ENCODE measurements at places on chromosomes 13 and 19.
A peak's percentile ranks its signal among the peaks of the same experiment; 100 is the strongest.

GRCh38 chr19:8610041-8610935 is at the start of gene ADAMTS10:
Gene ADAMTS10 (minus strand): TSS chr19:8610715. CDS start chr19:8605710, 5,005 bp downstream.
- DNase-seq = no peak

- no peak for DNase-seq
Observed at GRCh38 chr19:20371911-20372310, 193.7 kb downstream of the ZNF737 start.

DNA sequence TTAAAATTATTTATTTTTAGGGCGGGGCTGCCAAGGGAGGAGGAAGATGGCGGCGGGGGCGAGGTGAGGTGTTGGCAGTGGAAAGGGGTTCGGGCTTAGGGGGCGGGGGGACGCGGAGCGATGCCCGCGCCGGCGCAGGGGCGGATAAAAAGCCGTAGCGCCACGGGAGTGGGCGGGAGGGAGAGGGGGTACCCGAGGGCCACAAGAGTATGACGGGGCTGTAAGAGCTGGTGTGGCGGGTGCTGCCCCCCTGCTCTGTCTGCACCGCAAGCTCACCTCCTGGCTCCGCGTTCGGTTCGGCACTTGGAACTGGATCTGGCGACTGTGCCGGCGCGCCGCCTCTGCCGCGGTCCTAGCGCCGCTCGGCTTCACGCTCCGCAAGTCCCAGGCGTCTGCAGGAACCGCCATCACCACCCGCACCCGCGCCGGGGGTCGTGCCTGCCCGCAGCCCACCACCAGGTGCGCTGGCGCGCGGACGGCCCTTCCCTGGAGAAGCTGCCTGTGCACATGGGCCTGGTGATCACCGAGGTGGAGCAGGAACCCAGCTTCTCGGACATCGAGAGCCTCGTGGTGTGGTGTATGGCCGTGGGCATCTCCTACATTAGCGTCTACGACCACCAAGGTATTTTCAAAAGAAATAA is 265.2 kb upstream of the SGCG start:
- peak; percentile 39 for DNase-seq

- DNase-seq = no peak
Observed at GRCh38 chr13:41821238-41821594, 139.7 kb downstream of the VWA8 start.

- peak; percentile 17 for DNase-seq
Observed at GRCh38 chr19:38729653-38730469, 14.4 kb downstream of the CAPN12 start.

Data from NCI-H510A treated with DMSO at 0.1 percent for 48 hours (cell line).